CD4-positive, alpha-beta T cell treated with Interleukin-1 beta for 1 hour (primary cell): ENCODE measurements at places on chromosomes 5 and 9.

GRCh38 chr9:122126331-122127261 is 33.0 kb downstream of the NDUFA8 start:
- DNase-seq = no peak

GRCh38 chr5:144167998-144168397 is 2.5 kb downstream of the YIPF5 start:
- DNase-seq = no peak

- DNase-seq = no peak
Measured at GRCh38 chr5:15704397-15704947, 204.5 kb downstream of the FBXL7 start.

- no peak for DNase-seq
Measured at GRCh38 chr5:173238312-173239232, 3.6 kb upstream of the NKX2-5 start.

GRCh38 chr5:160378330-160378729 is 7.9 kb upstream of the C1QTNF2 start:
- DNase-seq = no peak

DNA sequence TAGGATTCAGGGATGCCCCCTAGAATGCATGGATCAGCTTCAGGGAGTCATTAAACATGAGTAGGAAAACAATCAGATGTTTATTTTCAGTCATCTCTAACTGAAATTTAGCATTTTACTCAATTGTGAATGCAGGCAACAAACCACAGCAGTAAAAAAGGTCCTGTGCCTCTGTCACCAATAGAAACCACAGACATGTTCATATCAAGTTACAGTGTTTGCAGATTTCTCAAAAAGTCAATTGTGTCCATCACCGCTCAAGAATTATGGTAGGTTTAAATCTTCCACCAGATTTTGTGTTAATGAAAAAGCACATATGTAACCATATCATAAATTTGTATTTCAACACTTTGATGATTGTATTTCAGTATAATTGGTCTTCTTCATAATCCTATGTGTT is 68.4 kb upstream of the SLC1A1 start:
- no peak for DNase-seq

GRCh38 chr9:105138306-105138801 is 106.1 kb upstream of the SLC44A1 start:
- DNase-seq = no peak

DNA sequence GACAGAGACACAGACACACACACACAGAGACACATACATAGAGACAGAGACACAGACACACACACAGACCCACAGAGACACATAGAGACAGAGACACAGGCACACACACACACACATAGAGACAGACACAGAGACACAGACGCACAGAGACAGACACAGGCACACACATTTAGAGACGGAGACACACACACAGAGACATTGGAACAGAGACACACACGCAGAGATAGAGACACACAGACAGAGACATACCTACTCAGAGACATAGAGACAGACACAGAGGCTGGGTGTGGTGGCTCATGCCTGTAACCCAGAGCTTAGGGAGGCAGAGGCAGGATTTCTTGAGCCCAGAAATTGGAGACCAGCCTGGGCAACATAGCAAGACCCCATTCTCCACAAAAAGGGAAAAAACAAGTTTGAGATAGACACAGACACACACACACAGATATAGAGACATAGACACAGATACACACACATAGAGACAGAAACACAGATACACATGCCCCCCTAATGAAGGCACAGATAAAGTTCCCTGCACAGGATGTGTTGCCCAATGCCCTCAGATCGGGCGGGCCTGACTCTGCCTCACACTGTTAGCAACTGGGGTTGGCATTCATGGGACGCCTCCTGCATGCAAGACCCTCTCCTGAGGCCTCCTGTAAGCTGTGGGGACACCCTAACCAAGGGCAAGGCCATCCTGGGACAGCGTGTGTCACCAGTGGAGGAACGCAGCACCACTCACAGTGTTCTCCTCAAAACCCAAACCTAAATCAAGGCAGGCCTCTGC is 3.3 kb upstream of the RALGDS start:
- DNase-seq = no peak

- DNase-seq = no peak
Measured at GRCh38 chr9:137168904-137169856, 671 bp downstream of the LRRC26 start.

DNA sequence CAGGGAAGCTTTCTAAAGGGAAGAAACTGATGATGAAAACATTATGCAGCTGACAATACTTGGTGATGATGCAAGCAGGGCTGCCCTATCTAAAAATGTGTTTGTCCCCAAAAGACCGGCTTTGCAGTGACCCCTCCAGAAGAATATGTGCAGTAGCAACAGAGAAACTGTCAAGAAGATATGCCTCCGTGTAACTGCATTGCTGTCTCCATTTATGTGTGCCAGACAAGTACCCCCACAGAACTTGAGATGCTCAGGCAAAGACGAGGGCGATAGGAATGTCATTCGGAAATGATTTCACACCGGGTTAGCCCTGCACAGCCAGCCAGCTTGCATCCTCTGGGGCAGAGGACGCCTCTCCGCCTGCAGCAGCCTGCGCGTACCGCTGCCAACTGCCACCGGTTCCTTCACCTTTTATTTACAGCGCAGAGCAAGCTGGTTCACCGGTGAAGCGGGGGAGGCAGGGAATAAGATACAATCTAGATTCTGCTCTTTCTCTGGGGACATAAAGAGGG is 2.0 kb downstream of the GABBR2 start:
- DNase-seq = no peak

GRCh38 chr5:53067641-53068040 is 41.9 kb downstream of the MOCS2 start:
- no peak for DNase-seq

- DNase-seq = no peak
Measured at GRCh38 chr5:74123929-74124328, 497.9 kb downstream of the ARHGEF28 start.

- no peak for DNase-seq
Measured at GRCh38 chr9:8668751-8669150, 869.2 kb upstream of the DMAC1 start.

DNA sequence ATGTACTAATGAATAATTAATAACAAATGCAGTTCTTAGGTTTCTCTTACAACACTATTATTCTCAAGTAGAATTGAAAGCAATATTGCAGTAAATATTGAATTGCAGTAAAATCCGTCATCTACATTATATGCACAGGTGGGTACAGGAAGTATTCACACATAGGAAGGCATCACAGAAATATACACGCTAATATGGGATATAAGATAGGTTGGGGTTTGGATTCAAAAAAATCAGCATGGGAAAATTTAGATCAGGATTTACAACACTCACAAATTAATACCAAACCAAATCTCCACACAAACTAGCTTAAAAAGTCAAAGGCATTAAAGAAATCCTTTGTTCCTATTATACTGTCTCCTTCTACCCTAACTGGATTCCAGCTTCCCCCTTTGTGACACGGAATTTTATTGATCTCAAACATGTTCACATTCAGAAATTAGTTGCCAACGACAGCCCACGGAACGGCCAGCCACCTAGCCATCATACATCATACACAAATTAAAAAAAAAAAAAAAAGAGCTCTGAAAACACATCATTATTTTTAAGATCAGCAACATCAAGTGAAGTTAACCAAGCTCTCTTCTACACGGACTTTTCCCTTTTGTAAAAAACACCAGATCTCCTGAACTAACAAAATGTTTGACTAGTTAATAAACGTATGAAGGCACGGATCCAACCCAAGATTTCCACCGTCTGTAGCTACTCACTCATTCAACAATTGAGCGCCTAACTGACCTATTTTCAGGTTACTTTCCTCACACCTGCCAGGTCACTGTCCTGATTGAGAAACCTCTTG is 2.2 kb downstream of the NR6A1 start:
- DNase-seq = no peak

GRCh38 chr9:112532427-112532826 is 45.8 kb downstream of the KIAA1958 start:
- no peak for DNase-seq

DNA sequence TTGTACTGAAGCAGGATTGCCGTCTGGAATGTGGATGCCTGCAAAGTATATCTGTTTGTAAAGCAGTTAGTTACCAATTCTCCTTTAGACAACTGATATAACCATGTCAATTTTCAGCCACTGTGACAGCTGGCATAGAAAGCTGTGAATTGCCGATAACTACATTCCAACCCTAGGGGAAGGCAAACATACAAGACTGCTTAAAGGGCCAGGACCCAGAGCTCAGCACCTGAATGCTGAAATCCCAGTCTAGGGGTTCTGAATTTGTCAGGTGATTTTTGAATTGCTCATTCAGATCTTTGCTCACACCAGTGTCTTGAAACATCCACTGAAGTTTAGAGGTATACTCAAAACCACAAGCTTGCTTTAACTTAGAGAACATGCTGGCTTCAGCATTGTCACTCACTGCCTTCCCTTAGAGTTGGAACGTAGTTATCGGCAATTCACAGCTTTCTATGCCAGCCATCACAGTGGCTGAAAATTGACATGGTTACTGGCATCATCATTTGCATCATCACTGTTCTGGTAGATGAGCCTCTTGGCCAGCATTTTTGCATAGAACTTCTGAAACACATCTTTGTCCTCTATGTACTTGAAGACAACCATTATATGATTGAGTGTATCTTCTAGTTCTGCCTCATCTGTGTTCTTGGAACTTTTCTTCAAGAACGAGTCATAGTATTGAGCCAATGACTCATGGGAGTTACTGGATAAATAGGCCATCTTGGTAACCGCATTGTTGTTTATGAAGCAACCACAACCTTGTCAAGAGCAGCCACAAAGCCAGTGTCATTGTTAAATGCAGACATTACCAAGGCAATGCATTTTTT is 82.1 kb downstream of the CCDC192 start:
- peak; percentile 17 for DNase-seq

DNA sequence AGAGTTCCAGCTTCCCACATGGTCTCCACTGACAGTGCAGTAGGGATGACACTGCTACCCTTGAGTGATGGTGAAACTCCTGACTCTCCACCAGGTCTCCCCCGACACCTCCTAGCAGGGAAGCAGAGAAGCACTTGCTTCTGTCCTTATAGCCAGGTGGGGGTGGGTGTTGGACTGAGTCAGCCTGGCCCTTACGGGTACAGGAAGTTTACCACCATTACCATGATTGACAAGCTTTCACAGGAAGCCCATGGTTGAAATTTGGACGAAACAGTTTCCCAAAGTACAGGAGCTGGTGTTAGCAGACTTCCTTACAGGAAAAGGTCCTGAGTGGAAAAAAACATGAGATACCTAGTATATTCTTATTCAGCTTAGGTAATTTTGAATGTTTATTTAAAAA is 3.1 kb upstream of the FBXL7 start:
- DNase-seq = no peak

DNA sequence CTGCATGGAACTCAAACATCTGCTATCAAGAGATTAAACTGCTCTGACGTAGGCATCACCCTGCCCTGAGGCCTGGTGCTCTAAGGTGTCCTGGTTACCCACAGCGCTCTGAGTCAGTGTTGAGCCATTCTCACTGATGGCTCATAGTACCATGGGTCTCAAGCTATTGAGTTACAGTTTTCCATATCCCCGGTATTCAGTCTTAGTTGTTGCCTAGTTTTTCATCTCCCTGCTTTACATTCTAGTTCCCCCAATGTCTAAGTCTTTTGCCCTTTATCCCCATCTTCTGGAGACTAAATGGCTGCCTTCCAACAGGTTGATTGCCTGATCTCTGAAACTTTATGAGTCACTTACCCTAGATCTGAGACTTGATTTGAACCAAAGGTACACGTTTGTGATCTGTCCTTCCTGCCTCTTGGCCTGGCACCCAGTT is 161.2 kb upstream of the PTGER4 start:
- DNase-seq = no peak

DNA sequence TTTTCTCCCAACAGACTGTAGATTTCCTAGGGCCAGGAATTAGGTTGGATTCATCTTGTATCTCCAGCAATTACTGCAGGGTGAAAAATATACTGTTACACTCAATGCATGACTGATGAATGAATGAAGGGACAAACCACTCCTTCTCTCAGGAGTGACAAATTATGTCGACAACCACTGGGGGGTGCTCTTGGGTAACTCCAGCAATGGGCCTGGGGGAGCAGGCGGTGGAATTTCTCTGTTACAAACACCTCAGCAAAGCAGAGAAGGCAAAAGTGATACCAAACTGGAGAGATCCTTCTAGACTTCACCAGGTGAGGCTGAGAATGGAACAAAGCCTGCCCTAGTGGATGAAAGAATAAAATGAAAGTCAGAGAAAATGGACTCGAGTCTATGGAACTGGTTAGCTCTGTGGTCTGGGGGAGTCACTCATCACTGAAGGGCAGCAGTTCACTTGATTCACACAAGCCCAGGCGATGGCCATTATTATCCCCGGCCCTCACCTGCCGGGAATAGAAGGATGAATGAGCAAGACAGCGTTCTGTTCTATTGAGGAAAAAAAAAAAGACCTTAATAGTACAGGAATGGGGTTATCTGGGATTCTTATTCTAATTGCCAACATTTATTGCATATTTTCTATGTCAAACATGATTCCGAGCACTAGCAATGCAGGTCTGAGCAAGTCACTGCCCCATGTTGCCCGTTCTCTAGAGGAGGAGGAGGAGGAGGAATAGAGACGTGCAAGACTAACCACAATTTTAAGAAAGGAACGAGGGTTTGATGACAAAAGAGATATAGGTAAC is 341.1 kb downstream of the ASTN2 start:
- no peak for DNase-seq

- DNase-seq = no peak
Measured at GRCh38 chr5:136058039-136058971, 29.5 kb downstream of the TGFBI start.

DNA sequence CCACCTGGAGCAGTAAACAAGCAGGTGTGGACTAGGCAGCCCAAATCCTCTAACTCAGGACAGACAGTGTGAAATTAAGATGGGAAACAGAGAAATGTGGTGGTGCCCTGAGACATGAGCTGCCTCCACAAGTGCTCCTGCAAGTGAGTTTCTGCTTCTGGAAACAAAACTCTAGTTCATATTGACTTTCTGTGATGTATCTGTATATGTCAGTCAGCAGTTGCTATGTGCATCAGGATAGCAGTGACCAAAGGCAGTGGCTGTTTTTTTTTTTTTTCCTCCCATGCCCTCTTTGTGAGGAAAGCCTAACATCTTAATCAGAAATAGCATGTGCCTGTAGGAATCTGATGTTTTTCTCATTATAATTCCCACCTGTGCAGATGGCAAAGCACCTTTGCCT is 318.4 kb upstream of the SEMA6A start:
- DNase-seq = no peak

- peak; percentile 36 for DNase-seq
Measured at GRCh38 chr5:132777209-132778069, at the start of gene SEPTIN8. Gene SEPTIN8 (minus strand): TSS chr5:132777239. CDS start chr5:132777137, 102 bp downstream.
